ENCODE measurements at places on chromosomes 12 and 14.
A peak's percentile ranks its signal among the peaks of the same experiment; 100 is the strongest.

- DNase-seq = no peak
Measured at GRCh38 chr12:116138781-116139180, 138.7 kb downstream of the MED13L start.

DNA sequence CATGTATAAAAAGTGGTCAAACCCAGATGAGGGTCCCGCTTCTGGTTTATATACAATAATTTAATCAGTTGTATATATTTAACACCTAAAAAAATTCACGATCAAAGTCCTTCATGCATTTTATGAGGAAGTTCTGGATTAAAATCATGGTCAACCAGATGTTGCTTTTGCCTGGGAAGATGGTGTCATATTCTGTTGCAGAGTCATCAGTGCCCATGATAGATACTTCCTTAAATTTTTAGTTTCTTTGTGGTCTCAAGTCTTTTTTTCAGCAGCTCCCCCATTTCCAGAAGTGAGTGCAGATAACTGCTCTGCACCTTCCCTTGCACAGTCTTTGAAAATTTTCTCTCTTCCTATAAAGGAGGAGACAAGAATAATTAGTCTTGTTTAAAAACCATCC lies 16.1 kb downstream of the ERP29 start:
- no peak for DNase-seq

DNA sequence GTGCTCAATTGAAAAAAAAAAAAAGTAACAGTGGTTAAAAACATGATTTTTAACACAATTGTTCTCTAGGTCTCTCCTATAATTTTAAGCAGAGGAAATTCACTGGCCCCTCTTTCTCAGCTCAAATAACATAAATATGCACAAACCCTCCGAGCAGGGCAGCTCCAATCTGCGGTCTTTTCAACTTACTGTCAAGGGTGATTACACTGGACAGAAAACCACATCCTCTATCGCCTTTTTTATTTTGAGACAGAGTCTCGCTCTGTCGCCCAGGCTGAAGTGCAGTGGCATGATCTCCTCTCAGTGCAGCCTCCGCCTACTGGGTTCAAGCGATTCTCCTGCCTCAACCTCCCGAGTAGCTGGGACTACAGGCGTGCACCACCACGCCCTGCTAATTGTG lies 16.5 kb upstream of the GABARAPL1 start:
- DNase-seq = no peak

DNA sequence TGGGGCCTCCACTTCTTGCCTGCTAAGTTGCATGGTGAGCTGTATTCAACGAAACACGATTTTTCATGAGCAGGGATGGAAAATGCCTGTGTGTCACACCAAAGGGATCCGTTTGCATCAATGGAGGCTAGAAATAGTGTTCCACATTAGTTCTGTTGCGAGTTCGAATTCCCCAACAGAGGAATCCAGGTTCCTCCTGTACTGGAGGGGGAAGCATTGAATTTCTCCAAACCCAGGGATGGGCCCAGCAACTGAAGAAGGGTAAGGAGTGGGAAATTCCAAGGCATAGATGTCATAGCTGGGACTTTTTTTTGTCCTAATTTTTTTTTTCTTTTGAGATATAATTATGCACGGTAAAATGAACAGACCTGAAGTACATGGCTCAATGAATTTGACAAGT lies 336.2 kb downstream of the DPF3 start:
- no peak for DNase-seq

DNA sequence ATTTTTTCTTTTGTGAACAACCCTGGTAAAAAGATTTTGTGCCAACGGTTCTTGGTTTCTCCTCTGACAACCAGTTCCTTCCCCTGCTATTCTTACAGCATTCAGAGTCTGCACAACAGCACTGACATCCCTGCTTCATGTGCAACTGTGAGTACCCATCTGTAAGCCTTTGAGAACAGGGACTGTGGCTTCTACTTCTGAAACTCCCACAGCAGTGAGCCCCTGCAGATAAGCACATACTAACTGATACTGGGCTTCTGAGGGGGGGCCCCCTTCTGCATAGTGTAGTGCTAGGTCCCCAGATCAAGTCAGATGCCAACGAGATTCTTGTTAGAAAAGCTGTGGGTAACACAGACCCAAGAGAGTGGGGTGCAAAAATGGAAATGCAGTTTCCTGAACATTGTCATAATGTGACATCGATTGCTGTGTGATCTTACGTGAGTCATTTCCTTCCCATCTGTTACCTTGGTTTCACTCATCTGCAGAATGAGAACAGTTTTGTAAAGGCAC lies 11.1 kb upstream of the NINJ2 start:
- no peak for DNase-seq

GRCh38 chr12:52327052-52327829 lies 6.0 kb upstream of the KRT83 start:
- DNase-seq = peak; percentile 48

DNA sequence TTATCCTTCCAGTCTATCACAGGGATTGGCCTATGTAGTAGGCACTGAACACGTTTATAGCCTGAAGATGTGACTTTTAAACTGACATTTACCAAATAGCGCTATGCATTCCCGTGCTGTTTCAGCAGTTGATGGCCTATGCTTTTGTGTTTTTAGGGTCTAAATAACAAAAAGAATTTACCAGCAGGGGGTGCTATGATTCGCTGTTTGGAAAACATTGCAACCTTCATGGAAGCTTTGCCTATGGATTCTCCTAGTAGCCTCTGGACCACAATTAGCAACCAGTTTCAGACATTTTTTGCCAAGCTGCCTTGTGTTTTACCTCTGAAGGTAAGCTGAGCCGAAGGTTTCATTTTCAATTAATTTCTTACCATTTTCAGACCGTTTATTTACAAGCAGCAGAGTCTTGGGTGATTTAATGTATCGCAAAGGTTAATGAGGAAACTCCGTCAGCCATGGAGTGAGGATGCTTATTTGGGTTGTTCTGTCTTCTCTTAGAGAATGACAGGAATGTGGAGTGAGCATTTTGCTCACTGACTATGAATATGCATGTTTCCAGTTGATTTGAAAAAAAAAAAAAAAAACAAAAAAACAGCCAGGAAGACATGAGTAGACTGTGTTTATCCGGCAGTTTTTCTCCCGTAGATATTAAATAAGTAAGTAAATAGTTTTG lies 133.1 kb downstream of the PRIMA1 start:
- DNase-seq = no peak

- no peak for DNase-seq
Measured at GRCh38 chr12:15329891-15330290, 7.6 kb downstream of the PTPRO start.

- no peak for DNase-seq
Measured at GRCh38 chr12:117774941-117775775, 193.6 kb downstream of the KSR2 start.

DNA sequence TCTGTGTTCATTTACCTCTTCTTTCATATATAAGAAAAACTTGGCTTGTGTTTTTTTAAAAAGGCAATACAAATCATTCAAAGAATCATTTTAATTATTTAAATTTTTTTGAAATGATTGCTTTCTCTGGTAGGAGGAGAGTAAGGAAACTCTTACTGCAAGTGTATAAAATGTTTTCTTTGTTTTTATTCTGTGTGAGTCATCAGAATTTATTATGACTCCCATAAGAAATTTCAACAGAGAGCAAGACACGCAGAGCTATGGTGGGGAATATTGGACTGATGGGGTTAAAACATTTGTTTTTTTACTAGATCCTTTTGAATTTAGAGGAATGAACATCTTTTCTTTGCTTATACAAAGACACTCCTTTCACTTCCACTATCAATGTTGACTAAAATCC lies 119.1 kb upstream of the ATXN7L3B start:
- no peak for DNase-seq

All from NCI-H1436 treated with DMSO at 0.1 percent for 48 hours (cell line).